ENCODE measurements at places on chromosomes 16 and 17.

- DNase-seq: no peak
These were observed 4.3 kb downstream of the CAMKK1 start for GRCh38 chr17:3888343-3889171.

GRCh38 chr17:70158180-70158579 lies 11.2 kb upstream of the KCNJ2 start:
- DNase-seq: no peak

DNA sequence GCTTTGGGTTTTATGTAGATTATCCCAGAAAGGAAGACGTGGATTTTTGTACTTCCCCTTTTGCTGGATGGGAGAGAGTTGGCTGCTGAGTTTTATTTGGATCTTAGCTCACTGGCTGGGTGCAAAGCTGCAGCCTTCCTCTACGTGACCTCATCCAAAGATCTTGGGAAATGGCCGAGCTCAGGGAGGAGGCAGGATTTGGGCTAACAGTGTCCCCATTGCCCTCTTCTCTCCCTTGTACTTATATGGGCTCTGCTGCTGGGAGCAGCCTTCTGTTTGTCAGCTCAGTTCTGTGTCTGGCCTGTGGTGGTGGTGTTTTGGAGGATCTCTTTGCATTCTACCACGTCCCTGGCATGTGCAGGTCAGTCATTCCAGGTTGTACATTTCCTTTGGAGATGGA lies 2.0 kb downstream of the AOC3 start:
- DNase-seq: no peak

DNA sequence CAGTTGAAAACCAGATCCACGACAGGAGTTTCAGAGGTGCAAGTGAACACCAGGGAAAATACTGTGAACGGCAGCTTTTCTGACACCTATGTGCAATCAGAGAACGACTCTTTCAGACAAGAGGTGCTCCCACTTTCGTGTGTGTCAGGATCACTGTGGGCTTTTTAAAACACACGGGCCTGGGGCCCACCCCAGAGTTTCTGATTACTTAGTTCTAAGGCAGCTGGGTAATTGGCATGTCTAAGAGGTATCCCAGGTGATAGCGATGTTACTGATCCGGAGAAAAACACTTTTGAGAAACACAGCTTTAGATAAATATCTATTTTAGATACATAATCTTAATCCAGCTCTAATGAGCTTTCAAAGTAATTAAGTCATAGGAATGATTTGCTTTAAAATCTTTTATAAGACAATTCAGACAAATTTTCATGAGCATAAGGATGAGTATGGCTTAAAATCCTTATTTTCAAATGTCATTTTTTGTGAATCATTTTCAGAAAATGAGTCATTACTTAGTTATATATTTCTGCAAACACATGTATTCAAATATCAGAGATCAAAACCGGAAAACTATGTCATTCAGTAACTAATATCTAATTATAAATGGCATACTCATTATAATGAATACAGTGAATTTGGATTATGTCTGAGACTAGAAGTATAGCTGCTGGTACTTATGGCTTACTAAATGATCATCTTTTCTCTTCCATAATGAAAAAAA lies 217.9 kb upstream of the PSMD7 start:
- DNase-seq: no peak

- no peak for DNase-seq
These were observed 1.2 kb upstream of the IGSF6 start for GRCh38 chr16:21653571-21653970.

DNA sequence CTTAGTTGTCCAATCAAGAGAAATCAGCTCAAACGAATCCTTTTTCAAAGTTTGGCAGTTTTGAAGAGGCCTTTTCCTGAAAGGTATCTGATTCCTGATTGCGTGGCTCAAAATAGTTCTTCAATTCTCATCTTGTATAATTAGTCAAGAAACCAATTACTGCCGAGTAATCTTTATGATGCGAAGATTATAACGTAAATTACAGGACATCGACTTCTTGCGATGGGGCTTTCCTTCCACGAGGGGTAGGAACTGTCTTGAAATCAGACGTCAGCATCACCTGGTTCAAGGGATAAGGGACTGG lies 644 bp upstream of the ARL2BP start:
- DNase-seq: no peak

DNA sequence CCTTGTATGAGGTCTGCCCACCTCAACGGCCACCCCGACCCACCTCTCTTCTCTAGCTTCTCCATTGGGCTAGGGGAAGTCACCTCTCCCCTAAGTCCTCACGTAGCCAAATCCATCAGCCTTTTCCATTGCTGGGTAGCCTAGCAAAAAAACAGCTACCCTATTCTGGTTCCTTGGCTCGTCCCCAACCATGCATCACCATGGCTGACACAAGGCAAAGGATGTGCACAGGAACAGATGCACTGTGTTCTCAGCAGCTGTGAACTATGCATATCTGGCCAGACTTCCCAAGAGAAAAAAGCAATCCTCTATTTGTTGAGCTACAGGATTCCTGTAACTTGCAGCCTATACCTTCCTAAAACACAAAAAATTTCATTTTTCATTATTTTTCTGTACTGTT lies 22.0 kb upstream of the FLCN start:
- DNase-seq: no peak

- no peak for DNase-seq
These were observed 145.5 kb upstream of the SOX9 start for GRCh38 chr17:71975331-71975801.

DNA sequence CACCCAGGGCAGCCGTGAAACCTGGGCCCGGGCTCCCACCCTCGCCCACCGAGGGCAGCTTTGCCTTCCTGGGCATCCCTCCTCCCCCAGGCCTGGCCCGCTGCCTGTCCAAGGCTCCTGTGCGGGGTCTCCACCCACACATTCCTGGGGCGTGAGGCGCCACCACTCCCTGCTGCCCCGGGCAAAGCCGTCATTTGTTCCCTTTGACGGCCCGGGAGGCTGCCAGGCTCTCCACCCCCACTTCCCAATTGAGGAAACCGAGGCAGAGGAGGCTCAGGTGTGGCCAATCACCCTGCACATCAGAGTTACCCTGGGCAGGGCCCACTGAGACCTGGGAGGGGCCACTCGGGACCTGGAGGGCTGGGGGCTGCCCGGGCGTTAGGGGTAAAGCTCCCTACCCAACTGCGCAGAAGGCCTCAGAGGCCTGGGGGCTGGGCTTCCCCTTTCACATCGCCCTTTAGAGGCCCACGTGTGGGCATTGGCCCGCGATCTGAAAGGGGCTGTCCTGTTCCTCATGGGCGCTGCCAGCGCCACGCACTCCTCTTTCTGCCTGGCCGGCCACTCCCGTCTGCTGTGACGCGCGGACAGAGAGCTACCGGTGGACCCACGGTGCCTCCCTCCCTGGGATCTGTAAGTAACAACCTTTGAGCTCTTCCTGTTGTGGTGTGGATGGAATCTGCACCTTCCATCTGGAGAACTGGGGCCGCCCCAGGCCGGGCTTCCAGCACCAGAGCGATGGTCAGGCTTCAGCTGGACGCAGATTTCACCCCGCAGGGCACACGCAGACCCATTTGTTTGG lies at the start of gene MSLN:
Gene MSLN, plus strand, starts transcription at position 190 of the 799 bp plus-strand sequence. CDS start 1,947 bp downstream, outside the sequence.
- DNase-seq: no peak

DNA sequence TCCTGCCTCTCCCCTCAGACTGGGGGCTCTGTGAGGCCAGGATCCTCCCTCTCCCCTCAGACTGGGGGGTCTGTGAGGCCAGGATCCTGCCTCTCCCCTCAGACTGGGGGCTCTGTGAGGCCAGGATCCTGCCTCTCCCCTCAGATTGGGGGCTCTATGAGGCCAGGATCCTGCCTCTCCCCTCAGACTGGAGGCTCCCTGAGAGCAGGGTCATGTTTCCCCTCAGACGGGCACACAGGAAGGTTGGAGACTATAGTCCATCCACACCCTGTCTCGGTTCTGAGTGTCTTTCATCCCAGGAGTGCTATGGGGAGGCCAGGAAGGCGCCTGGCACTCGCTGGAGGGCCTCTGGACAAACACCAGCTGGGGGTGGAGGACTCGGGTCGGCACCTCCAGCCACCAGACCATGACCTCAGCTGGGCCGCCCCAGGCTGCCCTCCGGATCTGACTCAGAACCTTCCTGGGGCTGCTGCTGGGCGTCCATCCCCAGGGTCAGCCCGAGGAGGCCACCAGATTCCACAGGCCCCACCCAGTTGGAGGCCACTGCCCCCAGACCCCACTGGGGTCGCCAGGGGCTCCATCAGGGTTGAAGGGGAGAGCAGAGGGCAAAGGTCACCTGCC lies 21.9 kb upstream of the DLX4 start:
- no peak for DNase-seq

DNA sequence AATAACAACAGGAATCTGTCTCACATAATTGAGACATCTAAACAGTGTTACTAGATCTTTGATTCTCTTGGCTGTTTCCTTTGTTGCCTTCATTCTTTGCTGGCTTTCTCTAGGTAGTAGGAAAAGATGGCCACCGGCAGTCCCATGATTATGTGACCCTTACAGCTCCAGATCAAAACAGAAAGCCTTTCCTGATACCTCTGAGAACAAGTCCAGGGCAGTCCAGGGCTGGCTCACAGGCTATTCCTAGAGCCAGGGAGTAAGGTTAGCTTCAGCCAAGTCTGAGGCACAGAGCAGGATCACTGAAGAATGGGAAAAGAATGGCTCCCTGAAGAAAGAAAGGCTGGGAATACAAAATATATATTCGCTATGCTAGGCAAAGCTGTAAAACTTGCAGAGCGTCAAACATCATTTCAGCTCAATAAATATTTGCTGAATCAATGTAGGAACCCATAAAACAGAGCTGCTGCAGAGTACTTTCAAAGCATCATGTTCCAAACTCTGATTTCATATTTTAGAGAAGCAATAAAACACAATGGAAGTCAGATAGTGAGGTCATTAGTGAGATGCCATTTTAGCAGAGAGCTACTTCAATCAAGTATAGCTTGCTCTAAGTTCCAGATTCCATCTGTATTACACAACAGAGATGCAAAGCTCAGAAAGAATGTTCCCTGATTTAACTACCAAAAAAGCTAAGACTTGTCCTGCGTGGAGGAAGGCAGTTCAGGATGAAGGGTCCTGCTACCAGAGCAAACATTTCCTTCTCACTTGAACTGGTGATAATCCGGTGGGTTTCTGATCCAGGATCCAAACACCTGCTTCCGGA lies 23.4 kb downstream of the ADAT1 start:
- no peak for DNase-seq

DNA sequence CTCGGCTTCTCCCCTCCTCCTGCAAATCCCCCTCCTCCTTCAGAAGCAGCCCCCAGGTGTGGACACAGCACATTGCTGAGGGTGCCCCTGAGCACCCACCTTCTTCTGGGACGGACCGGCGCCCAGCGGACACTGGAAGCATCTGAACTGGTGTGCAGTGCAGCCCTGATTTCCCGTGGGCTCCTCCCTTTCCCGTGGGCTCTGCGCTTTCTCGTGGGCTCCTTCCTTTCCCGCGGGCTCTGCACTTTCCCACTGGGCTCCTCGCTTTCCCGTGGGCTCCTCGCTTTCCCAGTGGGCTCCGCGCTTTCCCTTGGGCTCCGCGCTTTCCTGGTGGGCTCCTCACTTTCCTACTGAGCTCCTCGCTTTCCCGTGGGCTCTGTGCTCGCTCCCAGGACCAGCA lies 32.6 kb upstream of the ACSF3 start:
- DNase-seq: no peak

GRCh38 chr16:19908921-19909320 lies 24.3 kb upstream of the GPRC5B start:
- no peak for DNase-seq

- no peak for DNase-seq
These were observed 4.4 kb upstream of the SCPEP1 start for GRCh38 chr17:56973520-56973919.

- DNase-seq: no peak
These were observed 13.2 kb downstream of the NOB1 start for GRCh38 chr16:69741519-69741918.

GRCh38 chr16:813204-813915 lies 12.8 kb upstream of the GNG13 start:
- peak; percentile 39 for DNase-seq

DNA sequence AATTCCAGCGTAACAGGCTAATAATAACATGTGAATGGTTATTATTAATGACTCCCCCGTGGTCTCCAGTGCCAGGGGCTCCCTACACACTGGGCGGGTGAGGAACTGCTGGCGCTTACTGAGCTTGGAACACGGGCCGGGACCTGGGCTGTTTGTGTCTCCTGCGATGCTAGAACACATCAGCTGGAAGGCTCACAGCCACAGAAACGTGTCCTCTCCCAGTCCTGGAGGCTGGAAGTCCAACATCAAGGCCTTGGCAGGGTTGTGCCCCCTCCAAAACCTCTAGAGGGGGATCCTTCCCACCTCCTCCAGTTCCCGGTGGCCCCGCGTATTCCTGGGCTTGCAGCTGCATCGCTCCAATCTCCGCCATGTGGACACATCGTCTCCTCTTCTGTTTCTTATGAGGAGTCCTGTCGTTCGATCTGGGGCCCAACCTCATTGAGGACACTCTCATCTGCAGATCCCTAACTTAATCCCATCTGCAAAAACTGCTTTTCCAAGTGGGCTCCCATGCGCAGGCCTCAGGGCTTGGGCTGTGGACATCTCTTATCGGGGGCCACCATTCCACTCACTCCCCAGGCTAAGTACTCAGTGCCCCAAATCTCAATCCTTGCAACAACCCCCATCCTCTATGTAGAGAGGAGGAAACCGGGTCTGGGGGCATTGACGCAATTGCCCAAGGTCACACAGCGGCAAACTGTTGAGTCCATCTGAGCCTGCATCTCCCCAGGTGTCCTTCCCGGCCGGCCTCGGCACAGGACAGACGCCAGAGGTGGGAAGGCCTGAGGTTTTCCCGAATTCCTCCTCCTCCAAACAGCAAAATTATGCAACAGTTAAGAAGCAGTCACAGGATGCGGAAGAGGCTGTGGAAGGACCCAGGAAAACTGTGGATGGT lies 193.9 kb downstream of the IRF8 start:
- DNase-seq: no peak

- peak; percentile 15 for DNase-seq
These were observed 10.5 kb upstream of the ITGAD start for GRCh38 chr16:31382485-31383161.

DNA sequence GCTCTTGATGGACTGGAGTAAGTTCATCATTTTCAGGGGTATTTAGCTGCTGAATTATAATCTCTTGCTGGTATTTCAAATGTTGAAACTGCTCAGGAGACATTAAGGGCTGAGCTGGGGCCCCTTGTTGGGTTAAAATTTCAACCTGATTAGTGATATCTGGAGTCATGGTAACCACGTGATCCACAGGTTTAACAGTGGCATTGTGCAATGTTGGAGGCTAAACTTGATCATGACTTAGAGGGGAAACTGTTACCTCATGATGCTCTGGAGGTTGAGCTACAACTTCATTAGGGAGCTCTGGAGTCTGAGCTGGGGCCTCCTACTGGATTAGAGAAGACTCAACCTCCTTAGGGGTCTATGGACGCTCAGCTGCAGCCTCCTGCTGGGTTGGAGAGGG lies 17.2 kb upstream of the MPP2 start:
- DNase-seq: no peak

GRCh38 chr16:85094812-85095211 lies 17.5 kb downstream of the CIBAR2 start:
- DNase-seq: no peak
